ENCODE measurements at places on chromosomes 5 and 9.

- DNase-seq = no peak
Observed at GRCh38 chr5:4124221-4124970, 528.8 kb downstream of the IRX1 start.

- DNase-seq = peak; percentile 96
Observed at GRCh38 chr5:68225188-68225910, 9.8 kb downstream of the PIK3R1 start.

- peak; percentile 62 for DNase-seq
Observed at GRCh38 chr5:149265597-149265996, 6.1 kb upstream of the AFAP1L1 start.

- DNase-seq = no peak
Observed at GRCh38 chr5:143121135-143121475, 282.4 kb downstream of the NR3C1 start.

- no peak for DNase-seq
Observed at GRCh38 chr5:72662936-72663335, 153.5 kb upstream of the TNPO1 start.

GRCh38 chr9:121711797-121712196, 60.4 kb downstream of the DAB2IP start:
- DNase-seq = no peak

DNA sequence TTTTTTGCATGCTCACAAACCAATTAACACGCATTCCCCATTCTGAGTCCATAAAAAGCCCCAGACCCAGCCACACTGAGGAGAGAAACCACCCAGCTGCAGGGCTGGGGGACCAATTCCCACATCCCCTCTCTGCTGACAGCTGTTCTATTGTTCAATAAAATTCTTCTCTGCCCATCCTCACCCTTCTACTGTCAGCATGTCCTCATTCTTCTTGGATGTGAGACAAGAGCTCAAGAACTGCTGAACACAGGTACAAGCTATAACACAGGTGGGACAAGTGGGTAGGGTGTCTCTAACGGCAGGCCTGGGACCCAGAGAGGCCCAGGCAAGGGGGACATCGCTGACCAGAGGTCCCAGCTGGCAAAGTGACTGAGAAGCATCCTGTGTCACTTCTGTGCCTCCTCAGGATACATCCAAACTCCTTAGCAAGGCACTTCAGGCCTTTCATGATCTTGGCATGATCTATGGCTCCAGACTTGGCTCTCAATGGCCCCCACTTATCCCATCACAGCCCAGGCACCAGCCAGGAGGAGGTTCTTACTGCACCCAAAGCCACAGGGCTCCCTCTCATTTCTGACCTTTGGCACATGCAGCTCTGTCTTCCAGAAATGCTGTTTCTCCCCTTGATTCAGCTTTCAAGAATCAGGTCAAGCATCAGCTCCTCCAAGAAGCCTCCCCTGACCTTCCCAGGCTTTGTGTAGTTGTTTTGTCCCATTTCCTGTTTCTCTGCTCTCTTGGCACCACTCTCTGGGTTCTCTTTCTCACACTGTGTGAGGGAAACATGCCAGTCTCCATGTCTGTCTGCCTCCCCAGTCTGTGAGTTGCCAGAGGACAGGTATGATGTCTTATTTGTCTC, 7.3 kb upstream of the ALDH1B1 start:
- DNase-seq = no peak

DNA sequence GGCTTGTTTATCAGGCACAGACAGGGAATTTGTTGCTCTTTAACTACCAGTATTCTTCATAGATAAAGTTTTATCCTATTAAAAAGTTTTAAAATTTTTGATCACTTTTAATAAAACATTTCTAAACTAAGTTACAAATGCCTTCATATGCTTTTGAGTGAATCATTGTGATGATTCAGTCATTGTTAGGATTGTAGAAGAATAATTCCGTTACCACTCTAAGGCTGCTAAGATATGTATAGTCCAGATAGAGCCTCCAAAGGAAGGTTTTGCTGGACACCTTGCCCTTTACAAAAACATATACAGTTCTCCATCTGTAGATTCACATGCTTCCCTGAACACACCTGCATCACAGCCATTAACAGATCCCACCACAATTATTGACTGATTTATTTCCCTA, 233.7 kb downstream of the SPOCK1 start:
- peak; percentile 26 for DNase-seq

- DNase-seq = no peak
Observed at GRCh38 chr5:67334373-67334772, 137.8 kb upstream of the CD180 start.

DNA sequence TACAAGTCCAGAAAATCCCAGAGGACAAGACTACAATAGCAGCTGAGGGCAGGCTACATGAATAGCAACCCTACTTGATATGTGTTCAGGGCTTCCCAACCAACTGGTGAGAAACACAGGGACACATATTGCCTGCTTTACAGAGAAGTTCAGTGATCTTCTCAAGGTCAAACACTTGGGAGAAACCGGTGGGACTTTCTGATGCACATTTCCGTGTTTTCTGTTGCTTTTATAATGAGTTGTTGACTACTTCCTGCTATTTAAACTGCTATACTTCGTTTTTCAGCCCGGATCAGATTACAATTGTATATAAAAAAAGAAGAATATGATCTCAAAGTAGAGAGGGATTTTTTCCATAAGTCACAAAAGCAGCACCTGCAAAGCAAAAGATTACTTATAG, 175.1 kb downstream of the SNX18 start:
- DNase-seq = no peak

DNA sequence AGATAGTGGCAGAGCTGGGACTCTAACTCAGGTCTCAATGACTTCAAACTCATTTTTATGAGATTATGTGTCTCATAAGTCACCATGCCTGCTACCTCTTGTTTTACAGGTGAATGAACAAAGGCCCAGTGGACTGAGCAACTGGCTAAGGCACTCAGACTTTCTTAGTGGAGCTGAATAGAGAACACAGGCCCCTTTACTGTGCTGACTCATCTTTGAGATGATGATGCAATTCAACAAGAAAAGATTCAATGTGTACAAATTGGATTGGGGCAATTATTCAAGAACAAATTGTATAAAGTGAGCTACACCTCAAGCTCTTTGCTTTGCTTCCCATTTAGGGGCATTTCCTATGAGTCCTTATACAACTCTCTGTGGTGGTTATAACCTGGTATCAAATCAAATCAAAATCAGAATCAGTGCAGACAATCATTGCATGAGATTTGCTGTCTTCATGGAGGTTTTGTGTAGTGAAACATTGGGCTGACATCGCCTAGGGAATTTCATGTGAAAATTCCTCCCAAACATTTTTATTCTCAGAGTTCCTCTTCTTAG, 84.3 kb upstream of the PPP2R2B start:
- peak; percentile 67 for DNase-seq

DNA sequence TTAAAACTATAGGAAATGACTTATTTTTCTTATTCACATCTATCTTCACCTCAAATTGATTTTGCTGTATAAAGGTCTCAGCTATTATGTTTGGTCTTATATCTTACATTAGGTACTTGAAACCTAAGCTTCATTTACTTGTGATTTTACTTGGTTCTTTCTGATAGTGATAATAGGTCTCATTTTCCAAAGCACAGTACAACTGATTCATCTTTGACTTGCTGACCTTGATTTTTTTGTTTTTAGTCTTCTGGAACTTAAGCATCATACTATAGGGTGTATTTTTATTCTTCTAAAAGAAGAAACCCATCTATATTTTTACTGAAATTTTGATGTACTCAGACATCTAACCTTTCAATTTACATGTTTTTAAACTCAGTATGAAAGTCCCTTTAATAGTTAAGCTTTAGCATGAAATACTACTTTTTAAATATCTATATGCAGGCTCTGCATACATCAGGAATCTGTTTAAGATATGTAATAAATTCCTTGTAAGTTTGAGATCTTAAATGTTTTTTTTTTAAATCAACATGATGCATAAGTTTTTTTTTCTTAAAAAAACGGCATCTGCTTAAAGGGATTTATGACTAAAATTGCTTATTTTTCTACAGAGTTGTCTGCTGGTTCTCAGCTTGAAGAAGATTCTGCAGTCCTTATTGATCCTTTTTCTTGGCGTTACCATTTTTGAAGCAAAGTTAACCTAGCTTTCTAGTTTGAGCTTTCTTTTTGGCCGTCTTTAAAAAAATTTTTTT, 13.3 kb downstream of the MATR3 start:
- DNase-seq = no peak

GRCh38 chr9:77587042-77587441, 61.1 kb downstream of the GNA14 start:
- DNase-seq = no peak

DNA sequence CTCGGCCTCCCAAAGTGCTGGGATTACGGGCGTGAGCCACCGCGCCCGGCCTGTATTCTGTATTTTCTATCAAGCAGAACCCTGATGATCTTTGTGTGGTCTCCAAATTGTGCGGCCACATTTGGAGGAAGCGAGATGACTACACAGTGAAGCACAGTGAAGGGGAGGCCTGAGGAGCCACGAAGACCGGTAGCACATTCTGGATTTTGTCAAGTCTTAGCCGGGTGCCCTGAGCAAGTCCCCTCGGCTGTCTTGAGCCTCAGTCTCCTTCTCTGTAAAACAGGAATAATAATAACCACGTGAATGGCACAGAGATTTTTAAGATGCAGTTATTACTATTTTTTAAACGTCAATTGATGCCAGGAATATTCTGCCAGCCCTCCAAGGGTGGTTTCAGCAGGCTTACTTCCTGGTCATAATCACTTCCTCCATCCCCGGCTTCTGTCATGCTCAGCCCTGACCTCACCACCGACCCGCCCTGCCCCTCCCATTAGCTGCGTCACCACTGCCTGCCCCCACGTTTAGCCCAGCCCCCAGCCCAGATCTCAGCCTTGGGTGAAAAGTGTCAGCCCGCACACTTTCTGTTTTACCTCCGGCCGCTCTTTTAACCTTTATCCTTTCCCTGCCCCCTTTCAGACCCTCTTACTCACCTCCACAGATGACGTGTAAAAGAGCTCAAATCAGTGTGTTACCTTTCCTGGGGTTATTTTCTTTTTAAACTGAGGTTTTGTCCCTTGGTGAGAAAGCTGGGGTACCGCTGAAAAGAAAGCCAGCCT, 27.0 kb upstream of the ERGIC1 start:
- peak; percentile 94 for DNase-seq

GRCh38 chr9:113580041-113580953, 116.8 kb downstream of the RGS3 start:
- DNase-seq = peak; percentile 89

GRCh38 chr5:14161825-14162556, 18.8 kb downstream of the TRIO start:
- no peak for DNase-seq

- peak; percentile 24 for DNase-seq
Observed at GRCh38 chr5:130282049-130282448, 377.8 kb downstream of the CHSY3 start.

Data from epithelial cell of esophagus (primary cell).